ENCODE measurements at places on chromosomes 6 and 20.

- no peak for DNase-seq
Observed at GRCh38 chr6:131164506-131164905, 29.2 kb downstream of the AKAP7 start.

DNA sequence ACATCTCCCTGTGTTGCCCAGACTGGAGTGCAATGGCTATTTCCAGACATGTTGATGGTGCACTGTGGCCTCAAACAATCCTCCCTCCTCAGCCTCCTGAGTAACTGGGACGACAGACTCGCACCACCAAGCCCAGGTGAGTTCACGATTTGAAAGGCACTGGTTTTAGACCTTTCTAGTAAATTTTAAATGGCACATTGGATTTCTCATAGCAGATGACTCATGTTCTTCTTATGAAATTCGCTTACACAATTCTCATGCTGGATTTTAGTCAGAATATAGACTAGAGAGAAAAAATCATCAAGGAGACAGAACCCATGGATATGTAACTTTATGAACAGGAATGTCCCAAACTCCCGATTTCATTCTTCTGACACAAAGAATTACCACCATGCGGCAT, 18.1 kb upstream of the PXDC1 start:
- no peak for DNase-seq

- DNase-seq = no peak
Observed at GRCh38 chr6:42124223-42124836, 18.1 kb downstream of the C6orf132 start.

DNA sequence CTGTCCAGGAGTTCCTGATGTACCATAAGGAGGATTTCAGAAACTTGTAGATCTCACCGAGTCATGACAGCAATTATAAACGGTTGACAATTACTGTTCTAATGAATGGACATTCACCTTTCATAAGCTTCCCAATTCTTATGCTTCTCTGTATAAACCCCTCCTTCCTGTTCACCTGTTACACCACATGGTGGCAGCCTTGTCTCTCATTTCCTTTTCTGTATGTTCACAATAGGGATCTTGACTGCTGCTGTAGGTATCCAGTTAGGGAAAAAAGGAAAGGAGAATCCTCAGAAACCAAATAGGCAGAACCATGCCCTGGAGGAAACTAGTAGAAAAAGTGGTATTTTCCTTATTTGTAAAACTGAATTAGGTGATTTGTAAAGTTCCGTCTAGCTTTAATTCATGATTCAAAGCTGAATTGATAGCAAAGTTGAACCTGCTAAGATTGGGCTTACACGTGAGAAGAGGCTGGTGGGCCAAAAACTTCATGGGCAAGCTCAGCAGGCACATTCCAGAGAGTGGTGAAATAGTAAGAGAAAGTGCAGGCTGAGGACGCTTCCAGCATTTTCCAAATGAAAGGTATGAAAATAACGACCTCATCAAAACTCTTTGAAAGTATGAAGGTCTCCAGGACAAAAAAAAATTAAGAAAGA, 29.0 kb upstream of the TBPL1 start:
- DNase-seq = peak; percentile 87

DNA sequence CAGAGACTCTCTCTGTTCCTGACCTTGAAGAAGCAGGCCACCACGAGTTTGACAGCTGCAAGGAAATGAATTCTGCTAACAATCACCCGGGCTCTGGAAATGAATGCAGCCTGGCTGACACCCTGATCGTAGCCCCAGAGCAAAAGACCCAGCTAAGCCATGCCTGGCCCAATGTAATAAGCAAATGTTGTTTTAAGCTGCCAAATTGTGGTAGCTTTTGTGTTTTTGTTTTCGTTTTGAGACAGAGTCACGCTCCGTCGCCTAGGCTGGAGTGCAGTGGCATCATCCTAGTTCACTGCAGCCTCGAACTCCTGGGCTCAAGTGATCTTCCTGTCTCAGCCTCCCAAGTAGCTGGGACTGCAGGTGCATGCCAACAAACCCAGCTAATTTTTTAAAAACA, 3.3 kb upstream of the OXT start:
- no peak for DNase-seq

DNA sequence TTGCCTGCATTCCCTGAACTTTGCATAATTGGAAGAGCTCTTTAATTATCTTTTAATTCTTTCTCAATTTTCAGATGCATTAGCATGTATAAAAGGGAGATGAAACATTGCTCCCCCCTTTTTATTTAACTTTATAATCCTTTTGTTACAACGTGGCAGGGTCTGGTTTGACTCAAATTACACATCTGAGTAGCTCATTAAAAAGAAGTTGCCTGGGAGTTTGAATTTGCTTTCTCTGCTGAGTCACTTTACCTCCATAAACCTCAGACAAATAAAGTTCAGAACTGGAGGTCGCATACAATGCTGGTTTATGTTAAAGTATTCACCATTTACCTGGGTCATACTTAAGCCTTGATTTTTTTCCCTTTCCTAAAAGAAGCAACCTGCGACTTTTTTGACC, 495.2 kb downstream of the PREX1 start:
- no peak for DNase-seq

- no peak for DNase-seq
Observed at GRCh38 chr6:154504102-154504501, 6.4 kb downstream of the CNKSR3 start.

GRCh38 chr20:20567712-20568111, 144.7 kb downstream of the RALGAPA2 start:
- no peak for DNase-seq

- no peak for DNase-seq
Observed at GRCh38 chr6:32685603-32686002, 19.1 kb upstream of the HLA-DQB1 start.

DNA sequence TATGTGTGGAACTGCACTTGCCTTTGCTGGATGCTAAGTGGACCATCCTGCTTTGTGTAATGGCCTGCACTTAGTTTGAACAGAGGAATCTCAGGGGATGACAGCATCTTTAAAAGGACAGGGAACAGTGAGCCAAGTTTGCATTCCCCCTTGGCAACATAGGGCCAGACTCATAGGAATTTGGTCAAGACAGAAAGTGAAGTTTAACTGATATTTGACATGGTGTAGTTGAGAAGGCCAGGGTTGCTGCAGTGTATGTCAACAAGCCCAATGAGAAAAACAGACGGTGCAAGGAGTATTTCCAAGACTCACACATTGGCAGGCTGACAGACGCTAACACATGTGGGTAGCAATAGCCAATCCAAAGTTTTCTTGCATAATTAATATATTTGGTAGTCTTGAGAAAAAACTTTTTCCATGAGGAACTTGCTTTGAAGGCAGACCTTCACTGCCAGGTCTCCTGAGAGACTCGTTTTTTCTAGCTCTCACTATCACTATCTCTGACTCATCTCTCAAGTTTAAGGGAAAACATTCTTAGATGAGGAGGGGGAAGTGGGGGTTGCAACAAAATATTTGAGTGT, 213.8 kb downstream of the IBTK start:
- no peak for DNase-seq

- no peak for DNase-seq
Observed at GRCh38 chr6:48069280-48069679, 41.7 kb downstream of the PTCHD4 start.

DNA sequence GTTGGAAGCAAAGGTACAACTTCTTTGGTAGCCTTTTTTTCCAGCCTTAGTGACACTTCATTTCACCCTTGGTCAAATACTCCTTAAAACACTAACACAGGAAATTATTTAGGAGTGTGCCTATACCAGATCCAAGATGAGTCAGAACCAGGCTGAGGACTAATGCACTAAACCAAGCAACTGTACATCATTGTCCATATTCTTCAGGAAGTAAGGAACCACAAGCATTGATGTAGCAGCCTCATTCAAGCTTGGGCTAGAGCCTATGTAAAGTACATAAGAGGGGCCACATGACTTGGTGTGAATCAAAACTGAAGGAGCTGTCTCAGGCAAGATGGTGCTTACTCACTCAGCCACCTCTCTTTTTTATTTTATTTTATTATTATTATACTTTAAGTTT, 20.7 kb upstream of the ADGB start:
- peak; percentile 70 for DNase-seq

DNA sequence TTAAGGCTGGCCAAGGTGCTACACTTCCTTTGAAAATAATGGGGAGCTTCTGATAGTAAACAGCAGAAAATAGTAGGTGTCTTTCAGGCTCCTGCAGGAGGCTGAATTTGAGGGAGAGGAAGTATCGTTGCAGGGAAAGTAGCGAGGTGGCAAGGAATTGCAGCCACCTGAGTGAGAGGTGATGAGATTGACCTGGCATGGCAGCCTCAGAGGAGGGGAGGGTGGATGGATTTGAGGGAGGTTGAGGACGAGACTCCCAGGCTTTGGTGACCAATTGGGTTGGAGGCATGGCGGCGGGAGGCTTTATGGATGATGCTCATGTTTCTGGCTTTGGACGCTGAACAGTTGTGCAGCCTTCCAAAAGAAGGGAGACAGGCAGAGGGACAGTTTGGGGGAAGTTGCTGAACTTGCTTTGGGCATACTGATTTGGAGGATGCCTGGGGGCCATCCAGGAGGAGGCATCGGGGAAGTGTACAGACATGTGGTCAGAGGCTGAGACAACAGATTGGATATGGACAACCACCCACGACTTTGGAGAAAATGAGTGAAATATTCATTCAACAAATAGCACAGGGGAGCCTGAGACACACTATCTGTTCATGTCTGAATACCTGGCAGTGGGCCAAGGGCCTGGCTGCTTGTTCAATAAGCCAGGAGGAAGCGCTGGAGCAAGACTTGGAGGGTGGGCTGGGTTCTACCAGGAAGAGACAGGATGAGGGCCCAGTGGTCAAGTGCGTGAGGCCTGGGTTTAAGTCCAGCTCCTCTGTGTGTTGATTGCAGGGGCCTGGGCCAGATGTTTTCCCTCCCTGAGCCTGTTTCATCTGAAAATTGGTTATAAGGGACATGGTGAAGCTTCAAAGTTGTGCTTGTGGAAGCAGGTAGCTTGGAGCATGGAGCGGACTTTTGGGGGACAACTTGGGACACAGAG, 113.2 kb downstream of the CEBPB start:
- DNase-seq = peak; percentile 12

- no peak for DNase-seq
Observed at GRCh38 chr6:109687271-109687761, 3.7 kb downstream of the AK9 start.

Measured in Kasumi-1 (cell line).